ENCODE measurements at places on chromosomes 4 and X.

DNA sequence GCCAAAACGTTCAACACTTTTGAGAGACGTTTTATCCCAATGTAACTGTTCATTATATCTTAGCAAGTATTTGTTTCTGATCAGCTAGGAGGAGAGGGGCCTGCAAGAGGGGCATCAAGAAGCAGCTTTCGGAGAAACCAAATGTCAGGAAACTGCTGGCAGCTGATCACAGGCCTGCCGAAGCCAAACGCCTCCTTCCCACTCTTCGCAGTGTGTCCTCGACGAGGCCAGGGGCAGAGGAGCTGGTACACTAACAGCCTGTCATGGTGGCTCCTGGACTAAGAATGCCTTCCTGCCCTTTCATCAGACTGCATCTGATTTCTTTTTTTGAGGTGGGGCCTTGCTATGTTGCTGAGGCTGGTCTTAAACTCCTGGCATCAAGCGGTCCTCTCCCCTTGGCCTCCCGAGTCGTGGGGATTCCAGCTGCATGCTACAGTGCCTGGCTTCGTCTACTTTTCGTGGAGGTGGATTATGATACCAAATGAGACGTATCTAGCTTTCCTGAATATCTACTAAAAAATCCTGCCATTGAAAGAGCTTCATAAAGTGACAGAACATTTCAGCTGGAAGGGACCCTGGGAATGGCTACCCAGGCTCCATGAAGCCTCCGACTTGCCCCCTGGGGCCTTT is 134.8 kb downstream of the AFAP1 start:
- DNase-seq: no peak

DNA sequence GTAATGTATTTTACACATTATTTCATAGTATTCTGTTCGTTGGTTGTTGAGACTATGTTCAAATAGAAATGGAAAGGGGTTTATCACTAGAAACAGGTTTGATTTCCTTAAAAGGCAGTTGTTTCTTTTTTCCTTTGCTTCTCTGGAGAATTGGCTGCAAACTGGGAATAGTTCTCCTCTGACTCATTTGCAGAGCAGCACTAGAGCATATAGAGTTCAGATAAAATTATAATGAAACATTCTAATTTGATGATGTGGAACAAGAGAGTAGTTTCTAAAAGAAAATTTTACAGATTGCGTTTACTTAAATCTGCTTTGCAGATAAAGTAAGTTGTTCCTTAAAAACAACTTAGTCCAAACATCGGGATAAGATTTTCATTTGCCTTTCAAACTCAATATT is 29.7 kb downstream of the SYNPO2 start:
- DNase-seq: no peak

DNA sequence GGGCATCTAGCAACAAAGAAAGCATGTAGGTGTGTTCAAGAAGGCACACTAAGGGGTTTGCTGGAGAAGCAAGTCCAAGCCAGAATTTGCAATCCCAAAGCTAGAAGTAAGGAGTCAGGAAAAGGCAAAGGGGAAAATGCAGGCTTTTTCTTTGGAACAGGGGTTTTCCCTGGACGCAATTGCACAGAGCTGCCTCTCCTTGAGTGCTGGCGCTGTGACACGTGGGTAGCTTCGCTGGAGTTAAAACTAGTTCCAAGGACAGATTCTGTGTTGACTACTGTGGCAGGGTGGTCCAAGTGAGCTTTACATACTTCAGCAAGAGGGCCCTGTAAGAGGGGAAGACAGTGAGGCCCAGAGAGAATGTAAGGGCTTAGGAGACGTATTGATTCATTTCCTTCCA is 277.1 kb downstream of the ADGRA3 start:
- DNase-seq: no peak

DNA sequence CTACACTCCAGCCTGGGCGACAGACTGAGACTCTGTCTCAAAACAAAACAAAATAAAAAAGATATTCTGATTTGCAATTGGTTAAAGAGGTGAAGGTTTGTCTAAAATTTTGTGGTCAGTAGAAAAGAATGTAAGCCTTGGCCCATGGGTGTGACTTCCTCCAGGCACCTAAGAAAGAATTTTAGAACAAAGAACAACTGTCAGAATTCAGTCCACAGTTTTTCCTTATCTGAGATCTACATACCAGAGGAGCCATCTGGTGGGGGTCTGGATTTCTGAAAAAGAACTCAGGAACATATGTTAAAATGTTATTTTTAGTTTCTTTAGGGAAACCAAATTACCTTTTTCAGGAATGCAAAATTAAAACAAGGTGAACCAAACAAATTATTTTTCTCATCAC is 434.1 kb downstream of the ANKRD50 start:
- DNase-seq: no peak

DNA sequence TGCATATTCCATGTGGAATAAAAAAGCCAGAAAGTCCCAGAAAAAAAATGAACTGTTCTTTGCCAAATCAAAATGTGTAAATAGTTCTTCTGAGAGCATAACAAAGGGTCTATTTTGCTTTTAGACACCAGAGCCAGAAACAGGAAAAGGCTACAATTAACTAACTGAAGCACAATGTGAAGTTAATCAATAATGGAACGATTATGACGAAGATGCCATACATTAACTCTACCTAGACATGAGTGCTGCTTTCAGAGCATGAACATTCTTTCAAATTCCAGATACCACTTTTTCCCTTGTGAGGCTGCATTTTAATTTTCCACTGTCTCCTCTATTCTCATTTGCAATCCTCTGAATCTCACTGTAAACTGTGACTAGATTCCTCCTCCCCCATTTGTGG is 48.7 kb upstream of the PHOX2B start:
- DNase-seq: no peak

DNA sequence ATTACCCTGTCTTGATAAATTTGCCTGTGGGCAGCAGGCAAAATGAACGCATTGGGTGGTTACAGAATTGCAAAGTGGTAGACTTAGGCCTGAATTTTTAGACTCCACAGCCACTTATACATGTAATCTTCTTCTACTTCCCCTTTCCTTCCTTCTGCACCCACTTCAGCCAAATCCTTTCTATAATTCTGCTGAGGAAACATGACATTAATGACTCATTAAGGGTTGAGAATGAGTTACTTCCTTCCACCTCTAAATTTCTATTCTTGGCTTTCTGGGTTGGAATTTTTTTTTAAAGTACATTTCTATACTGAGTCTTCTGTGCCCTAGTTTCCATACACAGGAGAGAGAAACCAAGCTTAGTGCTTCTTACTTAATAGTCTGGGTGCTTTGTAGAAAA is 10.1 kb downstream of the PAPSS1 start:
- DNase-seq: no peak

GRCh38 chrX:101764538-101764937 is 104.9 kb upstream of the ARMCX2 start:
- DNase-seq: no peak

DNA sequence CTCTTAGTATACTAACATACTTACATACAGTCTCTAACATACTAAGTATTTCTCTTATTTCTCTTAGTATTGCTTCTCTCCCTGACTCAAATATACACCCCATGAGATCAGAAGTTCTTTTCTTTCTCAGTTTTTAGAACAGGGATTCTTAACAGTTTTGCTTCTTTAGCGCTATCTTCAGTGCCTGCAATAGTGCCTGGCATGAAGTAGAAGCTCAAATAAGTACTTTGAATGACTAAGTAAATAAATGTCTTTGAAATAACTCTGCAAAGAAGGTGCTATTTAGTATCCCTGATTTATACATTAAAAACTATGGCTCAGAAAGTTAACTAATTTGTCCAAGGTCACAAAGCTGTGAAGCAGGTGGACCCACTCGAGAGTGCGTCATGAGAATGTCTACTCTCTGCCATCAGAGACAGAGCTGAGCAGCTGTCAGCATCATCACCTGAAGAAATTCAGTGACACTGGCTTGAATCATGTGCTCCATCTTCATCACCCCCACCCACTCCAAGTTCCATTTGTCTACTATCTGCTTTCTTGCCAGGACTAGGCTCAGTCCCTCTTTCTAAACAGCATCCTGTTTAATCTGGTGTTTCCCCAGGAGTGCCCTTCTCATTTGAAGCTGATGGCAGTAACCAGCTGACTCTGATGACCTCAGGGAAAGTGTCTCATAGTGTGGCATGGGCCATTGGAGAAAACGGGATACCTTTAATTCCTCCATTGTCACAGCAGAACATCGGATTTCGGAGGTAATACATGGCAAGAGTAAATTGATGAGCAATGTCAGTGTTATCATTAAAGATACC is 83.1 kb downstream of the CC2D2A start:
- no peak for DNase-seq

GRCh38 chrX:68829582-68830418 is 979 bp downstream of the EFNB1 start:
- DNase-seq: peak; percentile 15

DNA sequence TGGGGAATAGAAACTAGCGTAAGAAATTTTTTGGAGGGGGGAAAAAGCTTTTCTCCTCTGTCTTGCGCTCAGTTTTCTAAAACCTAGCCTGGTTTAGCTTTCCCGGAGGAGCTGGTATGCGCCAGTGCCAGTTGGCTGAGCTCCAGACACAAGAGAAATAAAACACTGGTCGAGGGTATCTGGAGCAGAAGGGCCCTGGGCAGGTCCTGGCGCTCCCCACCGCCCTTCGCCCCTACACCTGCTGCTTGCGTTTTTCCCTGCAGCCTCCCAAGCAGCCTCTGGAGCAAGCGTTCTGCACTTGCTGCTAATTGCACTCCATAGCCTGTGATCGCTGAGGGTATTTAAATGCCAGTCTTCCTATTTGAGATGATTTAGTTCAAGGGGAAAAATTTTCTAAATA is 816 bp downstream of the EREG start:
- DNase-seq: no peak

DNA sequence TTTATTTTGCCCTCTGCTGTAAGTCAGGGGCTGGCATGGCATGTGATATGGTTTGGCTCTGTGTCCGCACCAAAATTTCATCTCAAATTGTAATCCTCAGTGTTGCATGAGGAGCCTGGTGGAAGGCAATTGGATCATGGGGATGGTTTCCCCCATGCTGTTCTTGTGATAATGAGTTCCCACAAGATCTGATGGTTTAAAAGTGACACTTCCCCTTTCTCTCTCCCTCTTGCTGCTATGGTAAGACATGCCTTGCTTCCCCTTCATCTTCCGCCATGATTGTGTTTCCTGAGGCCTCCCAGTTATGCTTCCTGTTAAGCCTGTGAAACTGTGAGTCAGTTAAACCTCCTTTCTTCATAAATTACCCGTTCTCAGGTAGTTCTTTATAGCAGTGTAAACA is 72.0 kb upstream of the MSX1 start:
- DNase-seq: no peak

DNA sequence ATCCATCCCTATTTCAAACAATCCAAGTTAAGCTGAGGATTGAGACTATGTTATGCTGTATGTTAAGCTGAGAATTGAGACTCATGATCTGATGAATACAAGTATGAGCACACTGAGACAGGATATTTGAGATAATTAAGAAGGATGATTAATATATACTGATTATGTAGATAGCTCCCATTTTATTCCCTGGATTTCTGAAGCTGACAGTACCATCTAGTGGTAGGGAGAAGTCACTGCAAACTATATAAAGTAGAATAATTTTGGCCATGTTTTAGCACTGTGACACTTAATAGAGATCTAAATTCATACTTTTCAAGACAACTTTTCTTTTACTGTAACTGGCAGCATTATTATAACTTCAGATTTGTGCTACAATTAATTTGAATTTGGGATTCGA is 63.8 kb upstream of the HPRT1 start:
- no peak for DNase-seq

DNA sequence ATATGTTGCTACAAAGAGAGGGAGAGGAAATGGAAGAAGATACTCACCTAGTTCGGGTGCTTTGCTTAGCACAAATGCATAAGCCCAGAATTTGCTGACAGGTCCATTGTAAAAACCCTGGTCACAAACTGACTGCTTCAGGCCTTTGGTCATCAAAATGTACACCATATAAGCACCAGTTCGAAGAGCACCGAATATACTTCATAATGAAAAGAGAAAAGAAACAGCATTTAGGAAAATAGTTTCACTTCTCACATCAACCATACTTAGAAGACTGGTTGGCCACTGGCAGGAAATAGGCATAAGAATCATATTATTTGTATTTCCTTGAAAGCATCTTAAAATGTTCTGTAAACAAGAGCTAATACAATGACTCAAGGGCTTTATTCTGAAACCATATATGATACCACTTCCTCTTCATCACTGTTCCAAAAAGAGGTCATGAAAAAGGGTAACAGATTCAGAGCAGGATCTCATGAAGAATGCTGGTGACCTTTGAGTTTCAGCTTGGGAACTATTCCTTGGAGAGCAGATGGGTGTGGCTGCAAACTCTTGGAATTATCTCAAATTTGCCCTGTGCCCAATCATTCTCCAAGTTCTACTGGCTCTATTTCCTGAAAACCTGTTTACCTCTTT is 138.7 kb downstream of the ELOVL6 start:
- DNase-seq: no peak

GRCh38 chrX:65633826-65634225 is 33.6 kb upstream of the MSN start:
- no peak for DNase-seq

DNA sequence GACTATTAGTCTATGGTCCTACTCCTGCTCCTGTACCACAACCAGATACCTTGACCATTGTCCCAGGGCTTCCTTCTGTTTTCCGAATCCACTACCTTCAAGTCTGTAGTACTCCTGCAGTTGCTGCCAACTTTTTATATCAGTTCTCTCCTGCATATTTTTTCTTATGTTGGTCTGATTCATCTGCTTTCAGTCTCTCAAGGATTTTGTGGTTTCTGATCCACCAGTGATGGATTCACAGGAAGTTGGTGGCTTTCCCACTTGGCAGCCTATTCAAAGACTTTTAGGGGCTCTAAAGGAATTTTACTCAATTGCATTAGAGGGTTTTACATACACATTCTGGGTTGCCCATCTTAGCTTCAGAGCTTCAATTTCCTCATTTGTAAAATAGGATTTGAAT is 23.6 kb downstream of the KIF4A start:
- DNase-seq: no peak

DNA sequence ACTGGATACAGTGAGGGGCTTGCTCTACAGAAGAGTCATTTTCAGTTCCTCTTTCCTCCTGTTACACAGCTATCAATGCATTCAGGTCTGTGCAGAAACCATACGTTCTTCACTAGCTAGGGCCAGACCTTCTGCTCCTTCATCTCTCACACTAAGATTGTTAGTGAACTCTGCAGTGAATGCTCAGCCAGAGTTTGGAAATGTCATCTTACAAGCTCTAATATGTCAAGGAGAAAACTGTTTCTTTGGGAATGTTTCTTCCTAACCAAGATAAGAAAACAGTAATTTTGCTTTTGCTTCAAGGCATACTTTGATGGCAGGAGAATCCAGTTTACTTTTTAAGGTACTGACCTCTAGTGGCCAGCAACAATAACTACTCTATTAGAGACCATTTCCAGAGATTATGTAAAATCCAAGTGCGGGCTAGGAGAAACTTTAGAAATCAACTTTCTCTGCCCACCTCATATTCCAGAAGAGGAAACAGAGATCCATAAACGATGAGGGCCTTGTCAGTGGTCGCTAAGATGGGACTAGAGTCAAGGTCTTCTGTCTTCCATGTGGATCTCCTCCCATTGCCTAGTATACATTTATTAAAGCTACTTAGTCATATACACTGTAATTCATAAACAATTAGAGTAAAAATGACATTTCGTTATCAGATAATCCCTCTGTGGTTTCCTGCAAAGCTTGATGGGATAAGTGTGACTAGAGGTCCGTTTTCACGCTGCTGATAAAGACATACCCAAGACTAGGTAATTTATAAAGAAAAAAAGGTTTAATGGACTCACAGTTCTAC is 12.1 kb upstream of the CC2D2A start:
- DNase-seq: no peak
